ENCODE measurements at places on chromosomes 12 and 14.

DNA sequence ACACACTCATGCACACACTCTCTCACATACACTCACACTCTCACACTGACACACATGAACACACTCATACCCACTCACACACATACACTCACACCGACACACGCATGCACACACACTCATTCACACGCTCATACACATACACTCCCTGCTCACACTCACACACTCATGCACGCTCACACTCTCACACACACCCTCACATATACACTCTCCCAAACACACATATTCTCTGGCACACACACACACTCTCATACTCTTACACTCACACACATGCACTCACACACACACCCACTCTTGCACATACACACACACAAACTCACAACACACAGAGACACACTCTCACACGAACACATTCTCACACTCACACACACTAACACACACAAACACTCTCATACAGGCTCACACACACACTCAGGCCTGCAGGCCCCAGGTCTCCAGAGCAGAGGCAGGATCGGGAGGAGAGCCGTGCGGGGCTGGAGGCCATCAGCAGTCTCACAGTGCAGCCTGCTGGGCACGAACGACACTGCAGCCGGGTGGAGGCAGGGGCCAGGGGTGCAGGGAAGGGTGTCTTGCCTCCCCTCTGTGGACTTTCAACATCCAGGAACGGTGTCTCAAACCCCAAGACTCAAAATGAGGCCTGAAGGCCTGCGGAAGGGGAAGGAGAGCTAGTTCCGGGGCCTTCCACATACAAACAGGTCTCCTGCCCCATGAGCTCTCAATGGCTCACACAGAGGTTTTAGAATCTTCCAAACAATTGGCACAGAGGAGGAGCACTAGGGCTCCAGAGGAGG lies 148.7 kb downstream of the ANO2 start:
- DNase-seq, result no peak

DNA sequence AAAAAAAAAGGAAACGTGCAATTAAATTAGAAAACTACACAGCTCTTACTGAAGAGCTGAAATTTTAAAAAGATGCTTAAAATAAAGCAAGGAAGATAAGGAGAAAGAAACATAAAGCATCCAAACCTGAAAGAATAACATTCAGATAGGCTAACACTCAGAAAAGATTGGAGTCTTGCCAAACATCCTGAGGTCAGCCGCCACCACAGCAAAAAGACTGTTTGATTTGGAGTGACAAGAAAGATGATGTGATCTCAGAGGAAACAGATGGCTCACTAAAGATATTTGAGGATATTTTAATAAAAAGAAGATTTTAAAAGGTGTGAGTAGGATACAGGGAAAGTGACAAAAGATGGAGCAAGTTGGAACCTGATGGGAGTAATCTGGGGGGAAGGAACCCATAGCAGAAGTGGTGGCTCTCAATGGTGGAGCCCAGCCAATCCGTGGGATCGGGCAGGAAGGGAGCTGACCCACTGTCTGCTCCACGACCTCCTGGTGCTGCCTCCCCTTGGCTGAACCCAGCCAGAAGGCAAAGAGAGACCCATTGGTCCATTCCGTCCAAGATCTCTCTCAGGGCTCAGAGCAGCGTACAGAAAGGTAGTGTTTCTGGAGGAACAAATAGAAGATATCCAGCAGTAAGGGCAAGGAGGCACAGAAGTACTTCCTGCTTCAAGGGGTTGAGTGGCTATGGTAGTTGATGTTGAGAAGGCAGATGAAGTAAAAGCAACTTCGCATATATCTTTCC lies 469.6 kb downstream of the RGS6 start:
- no peak for DNase-seq

GRCh38 chr12:116880817-116881324 lies 370 bp downstream of the HRK start:
- peak; percentile 47 for DNase-seq

- DNase-seq, result no peak
Observed at GRCh38 chr12:4024701-4025100, 151.5 kb upstream of the PARP11 start.

- no peak for DNase-seq
Observed at GRCh38 chr12:93704122-93704521, 26.9 kb downstream of the CRADD start.

- no peak for DNase-seq
Observed at GRCh38 chr12:82008251-82008650, 249.1 kb upstream of the PPFIA2 start.

GRCh38 chr12:90020881-90021280 lies 312.2 kb upstream of the ATP2B1 start:
- no peak for DNase-seq

DNA sequence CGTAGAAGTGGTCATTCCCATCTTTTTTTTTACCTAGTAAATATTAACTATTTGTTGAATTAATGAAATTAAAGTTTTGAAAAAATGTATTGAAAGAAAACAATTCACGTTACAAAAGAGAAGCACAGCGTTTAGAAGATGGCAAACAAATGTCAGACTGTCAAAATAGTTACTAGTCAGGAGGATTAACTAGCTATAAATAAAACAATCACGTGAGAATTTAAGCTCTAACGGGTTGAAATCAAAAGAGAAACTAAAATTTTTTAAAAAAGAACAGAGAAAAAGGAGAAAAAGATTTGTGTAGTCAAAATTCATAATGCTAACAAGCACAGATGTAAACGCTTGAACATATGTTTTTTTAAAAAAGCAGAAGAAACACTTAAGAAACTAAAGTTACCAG lies 26.4 kb downstream of the DDHD1 start:
- DNase-seq, result no peak

- no peak for DNase-seq
Observed at GRCh38 chr14:82445810-82446570, 912.3 kb upstream of the SEL1L start.

DNA sequence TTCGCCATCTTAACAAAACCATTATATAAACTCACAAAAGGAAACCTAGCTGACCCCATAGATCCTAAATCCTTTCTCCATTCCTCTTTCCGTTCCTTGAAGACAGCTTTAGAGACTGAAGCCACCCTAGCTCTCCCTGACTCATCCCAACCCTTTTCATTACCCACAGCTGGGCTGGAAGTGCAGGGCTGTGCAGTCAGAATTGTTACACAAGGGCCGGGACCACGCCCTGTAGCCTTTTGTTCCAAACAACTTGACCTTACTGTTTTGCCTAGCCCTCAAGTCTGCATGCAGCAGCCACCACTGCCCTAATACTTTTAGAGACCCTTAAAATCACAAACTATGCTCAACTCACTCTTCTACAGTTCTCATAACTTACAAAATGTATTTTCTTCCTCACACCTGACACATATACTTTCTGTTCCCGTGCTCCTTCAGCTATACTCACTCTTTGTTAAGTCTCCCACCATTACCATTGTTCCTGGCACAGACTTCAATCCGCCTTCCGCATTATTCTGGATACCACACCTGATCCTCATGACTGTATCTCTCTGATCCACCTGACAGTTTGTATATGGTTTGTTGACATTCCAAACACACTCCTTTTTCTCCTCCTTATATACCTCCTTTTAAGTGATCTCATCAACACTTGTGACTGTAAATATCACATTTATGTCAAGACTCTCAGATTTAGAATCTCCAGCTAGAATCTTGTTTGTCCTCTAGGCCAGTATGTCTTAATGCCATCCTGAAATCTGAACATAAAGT lies 208.7 kb downstream of the KITLG start:
- no peak for DNase-seq

GRCh38 chr12:14886271-14886670 lies 617 bp upstream of the MGP start:
- DNase-seq, result no peak

GRCh38 chr14:69822456-69822855 lies 25.4 kb upstream of the SLC10A1 start:
- no peak for DNase-seq

GRCh38 chr12:28958553-28959195 lies 190.4 kb upstream of the FAR2 start:
- no peak for DNase-seq

- no peak for DNase-seq
Observed at GRCh38 chr12:104220931-104221330, 5.4 kb downstream of the TXNRD1 start.

- no peak for DNase-seq
Observed at GRCh38 chr14:67653651-67654280, 20.7 kb downstream of the VTI1B start.

- no peak for DNase-seq
Observed at GRCh38 chr14:31277085-31277484, 69.5 kb upstream of the HECTD1 start.

- no peak for DNase-seq
Observed at GRCh38 chr12:128687851-128688250, 135.9 kb downstream of the SLC15A4 start.

DNA sequence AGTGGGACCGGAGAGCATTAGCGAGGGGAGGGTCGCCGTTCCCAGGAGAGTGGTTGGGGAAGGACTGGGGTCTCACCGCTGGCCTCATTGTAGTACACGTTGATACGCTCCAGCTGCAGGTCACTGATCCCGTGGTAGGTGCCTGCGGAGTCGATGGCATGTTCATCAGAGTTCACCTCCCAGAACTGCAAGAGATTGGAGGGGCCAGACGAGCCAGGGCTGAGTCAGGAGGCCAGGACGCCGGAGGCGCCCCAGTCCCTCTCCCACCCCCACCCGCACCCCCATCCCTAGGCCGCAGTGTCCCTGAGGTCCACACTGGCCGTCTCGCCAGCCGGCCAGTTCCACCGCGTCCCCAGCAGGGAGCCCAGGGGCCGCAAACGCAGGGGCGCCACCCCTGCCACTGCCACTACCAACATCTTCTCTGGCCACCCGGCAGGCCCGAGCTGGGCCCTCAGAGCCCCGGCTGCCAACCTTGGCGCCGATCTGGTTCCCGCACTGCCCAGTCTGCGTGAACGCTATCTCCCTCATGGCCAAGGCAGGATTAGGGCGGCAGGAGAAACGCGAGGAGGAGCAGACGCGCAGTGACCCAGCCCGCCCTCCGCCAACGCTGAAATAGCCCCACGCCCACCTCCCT lies 144.2 kb downstream of the ALG10 start:
- DNase-seq, result no peak

DNA sequence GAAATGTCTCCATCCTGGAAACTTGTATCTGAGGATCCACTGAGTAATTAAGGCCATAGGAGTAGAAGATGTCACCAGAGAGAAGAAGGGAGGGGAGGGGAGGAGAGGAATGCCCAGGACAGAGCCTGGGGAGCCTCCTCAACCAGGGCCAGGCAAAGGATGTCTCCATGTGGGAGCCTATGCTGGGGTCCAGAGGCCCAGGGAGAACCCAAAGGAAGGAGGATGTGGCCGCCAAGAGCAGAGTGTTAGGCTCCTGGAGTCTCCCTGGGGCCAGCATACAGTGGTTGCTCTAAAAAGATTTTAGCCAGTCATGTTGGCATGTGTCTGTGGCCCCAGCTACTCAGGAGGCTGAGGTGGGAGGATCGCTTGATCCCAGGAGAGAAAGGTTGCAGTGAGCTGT lies 92.6 kb downstream of the DICER1 start:
- no peak for DNase-seq

DNA sequence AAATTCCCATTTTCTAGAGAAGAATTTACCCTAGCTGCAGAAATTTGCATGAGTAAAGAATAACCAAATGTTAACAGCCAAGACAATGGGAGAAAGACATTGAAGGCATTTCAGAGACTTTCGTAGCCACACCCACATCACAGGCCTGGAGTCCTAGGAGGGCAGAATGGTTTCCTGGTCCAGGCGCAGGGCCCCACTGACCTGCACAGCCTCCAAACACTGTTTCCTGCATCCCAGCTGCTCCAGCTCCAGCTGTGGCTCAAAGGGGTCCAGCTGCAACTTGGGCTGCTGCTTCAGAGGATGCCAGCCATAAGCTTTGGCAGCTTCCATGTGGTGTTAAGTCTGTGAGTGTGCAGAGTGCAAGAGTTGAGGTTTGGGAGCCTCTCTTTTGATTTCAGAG lies 6.5 kb upstream of the PRR4 start:
- DNase-seq, result no peak

DNA sequence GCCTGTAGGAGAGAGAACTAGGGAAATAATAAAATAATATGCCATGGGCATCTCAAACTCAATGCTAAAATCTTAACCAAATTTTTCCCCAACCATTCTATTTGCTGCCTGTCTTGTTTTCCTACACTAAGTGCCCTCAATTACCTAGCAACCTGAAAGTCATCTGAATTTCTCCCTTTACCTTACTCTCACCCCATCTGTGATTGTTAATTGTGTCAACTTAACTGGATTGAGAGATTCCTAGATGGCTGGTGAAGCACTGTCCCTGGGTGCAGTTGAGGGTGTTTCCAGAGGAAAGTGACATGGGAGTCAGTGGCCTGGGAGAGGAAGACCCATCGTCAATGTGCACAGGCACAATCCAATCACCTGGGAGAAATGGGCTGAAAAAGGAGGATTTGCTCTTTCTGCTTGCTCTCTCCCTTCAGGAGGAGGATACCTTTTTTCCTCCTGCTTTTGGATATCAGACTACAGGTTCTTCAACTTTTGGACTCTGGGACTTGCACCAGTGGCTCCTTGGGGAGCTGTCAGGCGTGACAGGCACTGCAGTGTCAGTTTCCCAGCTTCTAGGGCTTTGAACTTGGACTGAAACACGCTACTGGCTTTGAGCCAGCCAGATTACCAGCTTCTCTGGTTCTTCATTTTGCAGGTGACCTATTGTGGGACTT lies 100.1 kb downstream of the PPP1R12A start:
- DNase-seq, result no peak

GRCh38 chr14:94992046-94992445 lies 165.3 kb downstream of the DICER1 start:
- DNase-seq, result no peak

- no peak for DNase-seq
Observed at GRCh38 chr14:75835737-75836136, 146.1 kb downstream of the TGFB3 start.

GRCh38 chr14:28102001-28102400 lies 664.6 kb upstream of the FOXG1 start:
- DNase-seq, result no peak

DNA sequence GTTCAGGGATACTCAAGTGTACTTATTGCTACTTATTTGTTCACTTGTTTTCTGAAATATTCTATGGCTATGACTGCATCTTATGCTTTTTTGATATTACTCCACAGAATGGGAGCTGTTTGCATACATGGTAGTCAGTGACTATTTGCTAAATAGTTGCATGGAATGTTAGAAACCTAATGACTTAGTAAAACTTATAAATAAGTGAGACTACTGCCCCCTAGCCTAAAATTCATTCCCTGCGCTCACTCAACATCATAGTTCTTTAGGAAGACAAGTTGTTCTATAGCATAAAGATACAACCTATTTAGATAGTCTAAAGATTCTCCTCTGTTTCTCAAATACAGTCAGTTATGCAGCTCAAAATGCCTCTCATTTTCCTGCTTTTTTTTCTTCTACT lies 305.5 kb downstream of the CEP128 start:
- DNase-seq, result no peak

GRCh38 chr14:23727566-23728335 lies 91.6 kb downstream of the DHRS2 start:
- DNase-seq, result peak; percentile 76

All from RKO (cell line).